ENCODE measurements at places on chromosomes 6 and 20.

GRCh38 chr6:126826166-126826714 lies 292.2 kb upstream of the RSPO3 start:
- peak; percentile 55 for DNase-seq

DNA sequence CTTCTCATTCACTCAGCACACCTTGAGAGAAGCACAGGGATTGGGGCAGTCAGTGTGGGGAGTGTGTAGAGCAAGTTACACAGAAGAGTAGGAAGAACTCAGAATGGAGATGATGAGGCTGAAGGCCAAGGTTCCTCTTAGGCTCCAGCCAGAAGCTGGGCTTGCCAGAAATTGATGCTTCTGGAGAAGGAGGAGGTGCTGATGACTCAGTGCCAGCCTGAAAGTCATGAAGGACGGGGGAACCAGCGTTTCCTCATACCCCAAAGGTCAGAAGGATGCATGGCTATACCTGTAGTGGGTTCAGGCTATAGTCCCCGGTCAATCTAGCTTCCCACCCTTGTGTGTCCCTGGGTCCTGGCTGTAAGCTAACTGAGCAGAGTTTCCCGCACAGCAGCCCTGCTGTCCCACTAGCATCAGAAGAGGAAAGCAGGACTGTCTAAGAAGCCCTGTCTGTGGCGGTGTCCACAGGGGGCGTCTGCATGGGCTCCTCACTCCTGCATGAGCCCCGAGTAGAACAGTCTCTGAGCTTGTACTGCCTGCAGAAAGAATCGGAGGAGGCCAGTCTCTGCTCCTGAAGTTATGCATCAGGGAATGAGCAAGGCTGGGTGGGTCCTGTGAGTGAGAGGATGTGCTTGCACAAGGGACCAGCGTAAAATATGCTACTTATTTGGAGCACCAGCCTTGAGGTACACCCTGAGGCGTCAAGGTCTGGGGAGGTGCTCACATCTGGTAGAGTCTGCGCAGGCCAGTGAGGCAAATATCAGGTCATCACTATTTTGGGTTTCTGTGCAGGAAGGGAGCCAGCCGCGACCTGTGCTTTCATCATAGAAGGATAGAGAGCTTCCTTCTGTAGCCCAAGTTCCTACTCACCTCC lies 148.5 kb downstream of the MRPL14 start:
- DNase-seq: peak; percentile 73

DNA sequence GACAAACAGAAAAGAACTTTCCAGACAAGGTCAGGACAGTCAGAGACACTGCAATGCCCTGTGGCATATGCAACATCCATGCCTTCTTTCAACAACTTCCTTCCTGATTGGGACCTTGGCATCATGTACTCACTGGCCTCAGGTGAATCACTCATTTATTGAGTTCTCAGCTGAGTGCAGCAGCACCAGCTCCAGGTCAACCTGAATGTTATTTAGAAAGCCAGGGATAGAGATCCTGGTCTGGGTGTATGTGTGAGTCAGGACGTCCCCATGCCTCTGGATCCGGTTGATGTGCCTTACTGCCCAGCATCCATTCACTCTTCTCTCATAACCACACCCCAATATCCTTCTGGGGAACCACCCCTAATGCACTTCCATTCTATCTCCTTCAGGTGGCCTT lies 54.4 kb downstream of the SNRNP48 start:
- DNase-seq: no peak

GRCh38 chr6:107458672-107459282 lies 587 bp downstream of the PDSS2 start:
- DNase-seq: no peak

DNA sequence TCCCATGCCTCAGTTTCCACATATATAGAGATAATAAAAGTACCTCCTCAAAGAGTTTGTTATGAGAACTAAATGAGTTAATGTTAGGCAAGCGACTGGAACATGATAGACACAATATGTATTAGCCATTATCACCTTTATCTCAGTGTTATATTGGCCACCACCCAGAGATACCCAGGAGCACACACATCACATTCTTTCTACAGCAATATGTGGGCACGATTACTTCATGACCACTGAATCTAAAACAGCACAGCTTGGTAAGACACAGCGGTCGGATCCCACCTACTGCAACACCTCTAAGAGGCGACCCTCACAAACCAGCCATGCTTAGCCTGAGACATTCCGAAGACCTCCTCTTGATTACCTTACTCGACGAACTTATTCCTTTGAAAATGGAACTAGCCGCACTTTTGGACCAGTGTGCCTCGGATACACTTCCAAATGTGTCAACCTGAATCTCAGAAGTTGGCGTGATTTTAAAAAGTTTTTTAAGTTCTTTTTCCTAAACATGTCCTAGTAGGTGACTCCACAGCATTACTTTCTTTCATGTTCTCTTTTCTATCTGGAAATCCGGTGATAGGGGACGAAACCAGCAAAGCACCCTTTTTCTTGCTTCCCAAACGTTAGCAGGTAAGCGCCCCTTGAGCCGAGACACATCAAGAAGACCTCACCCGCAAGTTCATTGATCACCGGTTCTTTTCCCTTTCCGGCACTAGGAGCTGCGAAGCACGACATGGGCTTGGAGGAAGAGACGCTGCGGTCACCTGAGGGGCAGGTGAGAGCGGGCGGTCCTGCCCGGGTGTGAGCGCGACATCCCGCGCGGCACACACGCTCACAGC lies 923 bp downstream of the GMDS start:
- no peak for DNase-seq

DNA sequence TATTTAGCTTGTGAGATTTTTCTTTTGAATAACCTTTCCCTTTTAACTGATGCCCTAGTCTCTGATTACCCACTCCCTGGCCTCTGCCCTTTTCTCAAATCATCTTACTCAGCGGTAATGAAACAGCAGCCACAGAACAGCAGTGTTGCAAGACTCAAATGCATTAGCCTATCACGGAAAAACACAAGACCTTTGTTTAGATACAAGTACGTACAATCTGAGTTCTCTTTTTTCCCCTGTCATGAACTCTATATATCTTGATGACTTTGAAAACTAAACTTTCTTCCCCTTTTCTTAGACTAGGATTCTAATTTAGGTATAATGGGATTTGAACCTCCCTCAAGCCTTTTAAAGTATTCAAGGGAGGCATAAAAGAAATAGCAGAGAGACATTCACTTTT lies 1034.9 kb downstream of the EYS start:
- no peak for DNase-seq

GRCh38 chr6:2877057-2877882 lies 25.8 kb downstream of the SERPINB9 start:
- peak; percentile 49 for DNase-seq

DNA sequence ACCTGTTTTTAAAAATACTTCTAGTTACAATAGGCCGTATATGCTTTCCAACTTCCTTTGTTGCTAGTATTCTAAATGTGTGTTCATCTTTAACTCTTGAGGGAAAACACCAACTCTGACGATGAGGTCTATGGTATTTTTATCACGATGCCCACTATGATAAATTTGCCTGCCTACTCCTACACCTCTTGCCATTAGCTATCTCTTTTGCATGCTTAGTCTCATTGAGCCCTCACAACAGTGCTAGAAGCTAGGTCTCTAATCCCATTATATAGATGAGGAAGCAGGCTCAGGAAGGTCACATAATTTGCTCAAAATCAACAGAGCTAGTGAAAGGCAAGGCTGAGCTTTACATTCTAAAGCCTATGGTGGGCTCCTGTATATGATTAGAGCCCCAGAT lies 13.2 kb downstream of the AAR2 start:
- no peak for DNase-seq

GRCh38 chr6:2542858-2543218 lies 207.9 kb downstream of the MYLK4 start:
- DNase-seq: no peak

GRCh38 chr6:104632588-104632987 lies 227.1 kb downstream of the HACE1 start:
- no peak for DNase-seq

DNA sequence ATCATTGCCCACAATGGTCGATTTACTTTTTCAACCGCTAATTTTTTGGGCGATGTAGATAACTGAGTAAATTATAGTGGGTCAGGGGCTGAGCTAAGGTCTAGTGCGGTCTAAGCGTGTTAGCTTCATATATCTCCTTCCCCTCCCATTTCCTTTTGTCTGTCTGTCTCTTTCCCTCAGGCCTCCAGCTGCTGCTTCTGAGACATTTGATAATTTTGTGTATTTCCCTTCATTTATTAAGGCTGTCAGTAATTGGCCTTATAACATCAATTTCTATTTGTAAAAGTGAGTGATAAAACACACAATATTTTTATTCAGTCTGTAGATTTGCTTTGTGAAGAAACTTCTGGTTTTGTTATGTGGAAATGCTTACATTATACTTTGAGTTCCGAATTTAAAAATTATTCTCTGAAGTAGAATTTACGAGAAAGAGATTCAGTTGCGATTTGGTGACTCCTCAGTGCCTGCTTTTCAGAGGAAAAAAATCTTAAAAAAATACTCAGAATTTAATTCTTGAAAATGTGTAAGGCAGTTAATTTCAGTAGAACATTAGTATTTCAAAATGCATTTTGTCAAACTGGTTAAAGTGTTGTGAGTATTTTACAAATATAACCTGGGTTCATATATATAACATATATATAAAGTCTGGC lies 1.4 kb downstream of the TMEM170B start:
- no peak for DNase-seq

DNA sequence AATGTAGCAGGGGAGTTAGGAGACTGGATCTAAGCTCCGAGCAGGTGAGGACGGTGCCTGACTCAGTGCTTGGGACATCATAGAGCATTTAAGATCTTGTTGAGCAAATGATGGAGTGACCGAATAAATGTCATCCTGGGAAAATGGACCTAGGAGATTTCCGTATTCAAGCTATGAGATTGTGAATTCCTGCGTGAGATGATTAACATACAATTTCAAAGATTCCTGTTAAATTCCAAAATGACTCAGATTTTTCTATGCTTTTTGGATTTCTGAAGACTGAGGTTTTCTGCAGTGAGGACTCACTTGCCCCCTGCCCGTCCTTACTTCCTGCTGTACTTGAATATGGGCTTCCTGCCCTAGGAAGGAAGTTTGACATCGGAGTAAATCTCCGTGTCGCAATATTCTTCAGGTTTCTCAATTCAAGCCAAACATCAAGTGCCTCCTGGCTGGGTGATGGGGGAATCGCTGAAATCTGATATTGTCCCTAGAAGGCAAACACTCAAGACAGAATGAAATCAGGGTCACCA lies 5.2 kb downstream of the SYTL3 start:
- no peak for DNase-seq

DNA sequence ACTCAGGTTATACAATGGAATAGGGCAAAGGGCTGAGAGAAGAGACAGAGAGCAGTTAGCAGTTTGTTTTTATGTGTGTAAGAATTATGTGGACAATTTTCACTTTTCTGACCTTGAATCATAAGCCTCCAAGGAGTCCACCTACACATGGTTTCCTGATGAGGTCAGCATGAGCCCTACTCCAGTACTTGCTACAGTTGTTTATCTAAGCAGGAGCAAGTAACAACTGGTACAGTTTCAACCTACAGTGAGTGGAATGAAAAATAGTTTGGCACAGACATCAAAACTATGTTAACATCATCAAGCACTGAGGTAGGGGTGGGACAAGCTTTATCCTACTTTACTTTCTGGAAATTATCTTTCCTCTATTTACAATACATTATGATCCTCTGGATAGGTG lies 426.7 kb upstream of the ID4 start:
- DNase-seq: peak; percentile 47

DNA sequence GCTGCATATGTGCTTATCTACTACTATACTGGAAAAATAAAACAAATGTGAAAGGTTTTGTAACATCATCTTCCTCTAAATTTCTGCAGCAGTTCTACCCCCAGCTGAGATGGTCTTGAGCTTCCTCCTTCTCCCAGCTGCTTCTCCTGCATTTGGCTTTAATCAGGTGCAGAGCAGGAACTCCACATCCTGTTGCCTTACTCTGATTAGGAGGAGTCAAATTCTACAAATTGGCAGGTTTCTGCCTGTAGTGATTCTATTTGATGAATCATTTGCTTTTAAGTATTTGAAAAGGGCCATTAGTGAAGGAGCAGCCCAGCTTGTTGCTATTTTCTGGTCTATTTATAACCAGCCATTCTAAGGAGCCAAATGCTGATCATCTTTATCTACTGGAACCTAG lies 224.5 kb downstream of the GMDS start:
- DNase-seq: peak; percentile 3

DNA sequence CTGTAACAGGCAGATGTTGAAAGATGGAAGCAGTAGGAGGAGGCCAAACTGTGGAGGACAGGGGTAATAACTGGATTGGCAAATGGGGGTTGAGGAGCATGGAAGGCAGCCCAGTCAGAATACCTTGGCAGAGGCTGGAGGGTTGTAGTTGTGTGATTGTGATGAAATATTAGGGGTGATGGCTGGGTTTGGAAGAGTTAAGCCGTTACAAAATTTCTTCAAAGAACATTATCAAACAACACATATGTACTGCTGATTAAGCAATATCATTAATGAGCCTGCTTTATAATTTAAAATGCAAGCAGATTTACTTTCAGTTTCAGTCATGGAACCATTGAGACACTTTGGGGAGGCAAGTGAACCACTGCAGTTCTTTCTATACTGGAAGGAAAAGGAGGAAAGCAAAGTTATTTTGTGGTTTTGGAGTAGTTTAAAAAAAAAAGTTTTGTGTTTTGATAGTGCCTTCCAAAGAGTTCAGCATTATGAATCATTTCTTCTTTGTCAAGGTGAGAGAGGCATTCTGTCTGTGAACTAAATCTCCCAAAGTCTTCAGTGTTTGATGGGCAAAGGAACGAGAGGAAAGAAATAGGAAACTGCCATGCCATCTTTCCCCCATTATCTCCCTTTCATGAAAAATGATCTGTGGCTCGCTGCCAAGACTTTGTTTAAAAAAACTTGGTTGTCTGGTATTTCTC lies 20.7 kb downstream of the FOXO3 start:
- peak; percentile 73 for DNase-seq
